ENCODE measurements at places on chromosomes 5 and 9. TPM values are rescaled to one million over a fixed set of nuclear protein-coding genes. Genes with fewer than 3 reads are reported as not detected.

GRCh38 chr5:159263569-159263905 is 447 bp downstream of the UBLCP1 start:
- H3K27me3 ChIP-seq: no peaks in the 10 kb centered on the region
- H3K4me3 ChIP-seq: peak overlapping the region; percentile 90
- H3K4me1 ChIP-seq: peaks cover 13% of the 10 kb centered on the region
- peak overlapping the region; percentile 55 for H3K27ac ChIP-seq
- no peaks in the 10 kb centered on the region for H3K36me3 ChIP-seq

GRCh38 chr5:146042628-146043279 is 62.6 kb downstream of the PLAC8L1 start:
- H3K4me1 ChIP-seq: no peaks in the 10 kb centered on the region
- H3K4me3 ChIP-seq: no peak overlapping the region

GRCh38 chr9:31582561-31582960 is 801.9 kb upstream of the ACO1 start:
- no peaks in the 10 kb centered on the region for H3K4me1 ChIP-seq

DNA sequence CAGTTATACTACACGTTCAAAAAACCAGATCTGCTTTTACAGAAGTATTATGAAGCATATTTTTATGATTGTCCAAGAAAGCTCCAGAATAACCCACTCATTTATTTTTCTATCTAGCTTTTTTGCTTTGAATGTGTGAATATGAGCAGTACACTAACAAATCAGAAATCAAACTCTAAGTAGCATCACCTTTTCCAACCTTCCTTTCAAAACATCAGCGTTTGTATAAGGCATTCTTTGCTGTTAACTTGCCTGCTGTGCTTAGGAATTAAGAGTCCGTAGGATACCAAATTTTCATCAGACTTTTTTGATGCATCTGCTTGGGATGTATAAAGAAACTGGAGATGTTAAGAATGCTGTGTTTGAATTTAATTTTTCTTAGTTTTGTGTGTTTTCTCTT is 3.8 kb downstream of the TLE4 start:
- no peaks in the 10 kb centered on the region for H3K36me3 ChIP-seq
- no peaks in the 10 kb centered on the region for H3K4me1 ChIP-seq
- no peaks in the 10 kb centered on the region for H3K27me3 ChIP-seq
- H3K4me3 ChIP-seq: no peak overlapping the region
- no peak overlapping the region for H3K27ac ChIP-seq

The SURF6 gene
- 8.0 TPM for total RNA-seq

The SPINK6 gene
- not detected for total RNA-seq

The OBP2B gene
- not detected for total RNA-seq
